ENCODE measurements at places on chromosomes 11 and 22.

DNA sequence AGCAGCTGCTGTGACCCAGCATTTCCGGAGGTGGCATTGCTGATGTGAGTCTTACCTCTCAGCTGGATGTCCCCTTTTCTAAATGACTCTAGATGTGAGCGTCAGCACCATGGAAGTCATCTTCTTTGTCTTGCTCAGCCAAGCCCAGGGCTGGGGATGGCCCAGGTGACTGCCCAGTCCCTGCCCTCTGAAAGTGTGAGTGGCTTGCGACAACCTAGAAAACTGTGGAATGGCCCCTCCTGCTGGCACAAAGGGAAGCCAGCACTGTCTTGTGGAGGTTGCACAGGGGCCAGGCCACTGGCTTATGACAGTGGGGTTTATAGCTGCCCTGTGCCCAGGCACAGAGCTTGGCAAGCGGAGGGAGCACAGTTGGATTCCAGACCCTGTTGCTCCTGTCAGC is 6.2 kb downstream of the TUB start:
- DNase-seq = no peak

DNA sequence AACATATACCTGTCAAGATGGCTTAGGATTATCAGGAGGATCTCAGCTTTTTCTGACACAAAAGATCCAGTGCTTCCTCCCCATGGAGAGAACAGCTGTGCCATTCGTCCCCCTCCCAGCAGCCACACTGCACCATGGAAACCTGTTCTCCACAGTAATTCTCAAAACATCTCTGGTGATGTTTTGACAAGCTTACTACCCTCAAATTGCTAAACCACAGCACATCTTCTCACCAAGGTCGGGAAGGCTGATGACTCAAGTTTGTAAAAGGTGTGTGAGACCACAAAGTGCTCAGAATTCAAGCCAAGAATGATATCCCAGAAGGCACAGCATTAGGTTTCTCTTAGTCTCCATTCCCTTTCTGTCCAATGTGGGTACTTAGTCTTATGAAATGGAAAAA is 3.9 kb upstream of the RAB38 start:
- no peak for DNase-seq

- no peak for DNase-seq
Observed at GRCh38 chr11:12677131-12677530, 2.9 kb downstream of the TEAD1 start.

- DNase-seq = no peak
Observed at GRCh38 chr11:116384876-116385275, 387.9 kb downstream of the BUD13 start.

DNA sequence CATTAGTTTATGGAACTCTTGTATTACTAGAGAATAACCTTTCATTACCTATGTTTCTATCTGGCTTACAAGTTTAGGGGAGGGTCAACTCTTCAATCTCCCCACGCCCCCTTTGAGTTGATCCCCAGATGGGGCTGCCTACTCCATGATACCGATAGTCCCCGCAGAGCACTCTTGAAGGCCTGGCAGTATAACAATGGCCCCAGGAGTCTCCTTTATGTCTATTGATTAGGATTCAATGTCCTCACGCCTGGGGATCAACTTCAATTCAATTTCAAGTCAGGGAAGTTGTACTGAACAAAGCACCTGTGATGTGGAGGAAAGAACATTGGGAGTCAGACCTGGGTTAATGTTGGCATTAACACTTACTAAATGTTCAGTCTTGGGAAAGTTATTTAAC is 520.2 kb downstream of the METTL15 start:
- DNase-seq = no peak

Measured in activated CD4-positive, alpha-beta T cell treated with anti-CD3 and anti-CD28 coated beads for 1 hour (primary cell).